ENCODE measurements at places on chromosomes 16 and 17.

DNA sequence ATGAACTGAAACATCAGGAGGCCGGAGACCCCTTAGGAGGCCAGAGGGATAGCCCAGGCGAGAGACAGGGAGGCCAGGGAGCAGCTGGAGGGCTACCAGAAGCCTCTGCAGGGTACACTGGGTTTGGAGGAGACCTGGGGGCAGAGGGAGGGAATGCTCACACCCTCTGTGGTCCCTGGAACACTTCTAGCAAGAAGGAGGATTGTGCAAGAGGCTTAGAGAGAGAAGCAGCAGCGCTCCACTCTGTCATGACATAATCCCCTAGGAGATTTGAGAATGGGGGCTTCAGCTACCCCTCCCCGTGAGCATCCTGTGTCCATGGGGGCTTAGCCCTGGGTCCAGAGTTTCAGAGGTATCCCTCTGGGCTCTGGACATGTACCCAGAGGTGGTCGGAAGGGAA lies 15.8 kb downstream of the GPR142 start:
- peaks cover 12% of the 10 kb centered on the region for H3K4me1 ChIP-seq
- no peak overlapping the region for H3K27ac ChIP-seq
- DNase-seq: no peak
- no peaks in the 10 kb centered on the region for H3K27me3 ChIP-seq
- H3K36me3 ChIP-seq: no peaks in the 10 kb centered on the region

GRCh38 chr16:931626-932500 lies 38.9 kb downstream of the LMF1 start:
- H3K36me3 ChIP-seq: peaks cover 38% of the 10 kb centered on the region
- H3K27me3 ChIP-seq: no peaks in the 10 kb centered on the region
- DNase-seq: no peak
- no peak overlapping the region for H3K4me3 ChIP-seq
- H3K4me1 ChIP-seq: no peaks in the 10 kb centered on the region

DNA sequence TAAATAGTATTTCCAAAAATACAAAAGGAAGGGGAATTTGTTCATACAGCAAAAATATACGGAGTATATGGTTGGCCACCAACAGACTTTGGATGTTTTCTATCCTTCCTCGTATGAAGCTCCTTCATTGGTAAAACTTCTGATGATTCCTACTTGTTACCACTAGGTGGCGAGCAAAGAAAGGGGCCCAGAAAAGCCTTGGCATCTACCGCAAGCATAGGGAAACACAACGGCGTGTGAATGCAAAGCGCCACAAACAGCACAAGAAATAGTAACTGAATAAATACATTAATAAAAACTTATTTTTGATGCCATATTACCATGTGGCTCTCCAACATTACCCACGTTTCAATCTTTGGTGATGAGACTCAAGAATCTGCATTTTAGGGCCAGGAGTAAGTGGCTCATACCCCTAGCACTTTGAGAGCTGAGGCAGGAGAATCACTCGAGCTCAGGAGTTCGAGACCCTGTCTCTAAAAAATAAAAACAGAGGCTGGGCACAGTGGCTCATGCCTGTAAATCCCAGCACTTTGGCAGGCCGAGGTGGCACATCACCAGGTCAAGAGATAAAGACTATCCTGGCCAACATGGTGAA lies 34.5 kb downstream of the YWHAE start:
- DNase-seq: no peak
- peak overlapping the region; percentile 14 for H3K4me3 ChIP-seq
- no peak overlapping the region for H3K27ac ChIP-seq
- peaks cover 20% of the 10 kb centered on the region for H3K36me3 ChIP-seq

- H3K36me3 ChIP-seq: peaks cover 7% of the 10 kb centered on the region
- peak overlapping the region; percentile 95 for H3K27ac ChIP-seq
- H3K4me3 ChIP-seq: peak overlapping the region; percentile 89
- H3K4me1 ChIP-seq: peaks cover 45% of the 10 kb centered on the region
- no peaks in the 10 kb centered on the region for H3K27me3 ChIP-seq
Observed at GRCh38 chr17:49574323-49574781, 1.3 kb upstream of the NXPH3 start.

GRCh38 chr16:23155445-23156049 lies 6.3 kb upstream of the USP31 start:
- no peaks in the 10 kb centered on the region for H3K4me1 ChIP-seq
- H3K27ac ChIP-seq: no peak overlapping the region
- no peaks in the 10 kb centered on the region for H3K27me3 ChIP-seq
- no peaks in the 10 kb centered on the region for H3K36me3 ChIP-seq

GRCh38 chr16:57537581-57538234 lies 1.3 kb upstream of the CCDC102A start:
- no peak overlapping the region for H3K27ac ChIP-seq
- H3K36me3 ChIP-seq: no peaks in the 10 kb centered on the region
- H3K4me1 ChIP-seq: peaks cover 17% of the 10 kb centered on the region
- no peak overlapping the region for H3K4me3 ChIP-seq
- no peak for DNase-seq

- H3K4me1 ChIP-seq: peaks cover 26% of the 10 kb centered on the region
- H3K4me3 ChIP-seq: no peak overlapping the region
- DNase-seq: no peak
- H3K36me3 ChIP-seq: peaks cover 46% of the 10 kb centered on the region
Observed at GRCh38 chr17:38897671-38898290, 27.6 kb upstream of the LASP1NB start.

DNA sequence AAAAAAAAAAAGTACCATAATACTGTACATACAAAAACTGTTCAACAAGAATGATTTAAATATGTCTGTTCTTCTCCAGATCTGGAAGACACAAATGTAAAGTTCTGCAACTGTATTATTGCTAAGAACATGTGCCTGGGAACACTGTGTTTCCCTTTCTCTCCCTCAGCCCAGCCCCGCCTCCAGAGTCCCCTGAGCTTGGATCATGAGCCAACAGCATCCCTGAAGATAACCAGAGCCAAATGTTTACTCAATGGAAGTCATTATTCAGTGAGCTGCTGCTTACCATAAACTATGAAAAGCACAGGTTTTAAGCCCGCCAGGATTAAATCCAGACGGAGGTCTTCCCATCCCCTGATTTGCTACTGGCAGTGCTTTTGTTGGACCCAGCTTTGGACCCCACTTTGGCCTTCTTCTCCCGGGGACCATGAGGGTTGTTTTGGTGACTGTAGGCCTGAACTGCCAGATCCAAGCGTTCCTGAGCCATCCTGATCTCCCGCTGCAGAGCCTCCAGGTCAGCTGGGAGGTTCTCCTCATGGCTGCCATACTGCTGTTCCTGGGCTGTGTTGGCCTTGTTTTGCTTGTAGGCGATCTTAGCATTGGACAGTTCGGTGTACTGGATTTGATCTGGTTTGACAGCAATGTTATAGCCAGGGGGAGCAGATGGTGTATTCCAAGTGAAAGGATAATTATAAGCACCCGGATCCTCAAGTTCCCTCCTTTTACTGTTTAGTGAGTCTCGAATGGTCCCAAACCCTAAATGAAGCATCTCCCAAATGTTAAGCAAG lies 25.6 kb downstream of the GJC1 start:
- no peak overlapping the region for H3K4me3 ChIP-seq
- H3K27ac ChIP-seq: no peak overlapping the region
- no peak for DNase-seq
- H3K36me3 ChIP-seq: peaks cover 3% of the 10 kb centered on the region
- no peaks in the 10 kb centered on the region for H3K27me3 ChIP-seq

DNA sequence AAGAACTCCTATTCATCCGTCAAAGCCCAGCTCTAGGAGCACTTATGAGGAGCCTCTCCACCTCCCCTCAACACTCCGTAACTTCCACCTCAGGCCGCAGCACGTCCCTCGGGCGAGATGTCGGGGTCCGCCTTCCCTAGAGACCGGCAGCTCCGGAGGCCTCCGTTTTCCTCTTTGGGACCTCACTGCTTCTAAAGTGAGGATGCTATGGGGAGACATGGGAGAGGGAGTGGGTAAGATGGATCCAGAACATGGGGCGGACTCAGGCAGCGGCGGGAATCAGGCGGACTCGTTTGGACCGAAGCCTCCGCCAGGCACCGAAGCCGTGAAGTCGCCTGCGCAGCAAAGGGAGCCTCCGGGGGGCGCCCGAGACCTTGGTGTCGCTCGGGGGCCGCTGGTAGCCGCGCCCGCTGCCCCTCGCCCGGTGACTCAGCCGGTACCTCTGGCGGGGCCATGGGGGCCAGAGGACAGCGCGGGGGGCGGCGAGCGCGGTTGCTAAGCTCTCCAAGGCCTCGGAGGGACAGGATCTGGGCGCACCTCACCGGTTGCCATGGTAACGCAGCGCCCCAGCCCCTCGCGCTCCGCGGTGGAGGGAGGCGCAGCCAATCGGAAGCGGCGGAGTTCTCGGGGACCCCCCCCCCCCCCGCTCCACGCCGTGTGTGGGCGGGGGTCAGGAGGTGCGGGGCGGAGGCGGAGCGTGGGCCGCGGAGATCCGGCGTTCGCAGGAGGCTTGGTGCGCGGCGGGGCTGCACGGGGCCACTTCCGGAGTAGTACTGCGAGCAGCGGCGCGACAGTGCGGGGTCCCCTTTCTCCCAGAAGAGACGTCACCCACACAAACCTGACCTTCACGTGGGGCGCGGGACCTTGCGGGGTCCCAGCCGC lies 1.3 kb upstream of the HIC1 start:
- H3K36me3 ChIP-seq: peaks cover 5% of the 10 kb centered on the region
- H3K27ac ChIP-seq: peak overlapping the region; percentile 24
- H3K4me1 ChIP-seq: peaks cover 37% of the 10 kb centered on the region

DNA sequence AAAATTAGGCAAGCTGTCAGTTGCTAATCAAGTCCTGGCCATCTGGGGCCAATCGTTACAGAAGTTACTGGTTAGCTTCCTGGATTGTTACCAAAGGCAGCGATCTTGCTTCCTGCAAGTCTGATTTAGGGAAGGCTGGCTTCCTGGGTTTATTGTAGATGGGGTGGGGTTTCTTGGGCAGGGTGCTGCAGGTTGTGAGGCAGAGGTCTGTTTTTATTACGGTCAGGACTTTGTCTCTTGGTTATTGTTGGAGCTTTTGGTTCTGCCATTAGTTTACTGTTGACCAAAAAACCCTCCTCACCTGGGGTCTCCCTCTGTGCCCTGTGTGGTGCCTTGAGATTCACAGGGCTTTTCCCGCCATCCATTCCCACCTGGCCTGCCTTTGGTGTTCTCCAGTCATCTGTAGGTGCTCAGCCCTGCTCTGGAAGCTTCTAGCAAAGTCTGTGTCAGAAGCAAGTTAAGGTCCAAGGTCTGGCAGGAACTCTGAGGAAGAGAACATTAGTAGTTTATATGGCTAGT lies 36.9 kb downstream of the SLC47A1 start:
- no peaks in the 10 kb centered on the region for H3K36me3 ChIP-seq
- no peak overlapping the region for H3K27ac ChIP-seq
- H3K4me1 ChIP-seq: no peaks in the 10 kb centered on the region
- no peak overlapping the region for H3K4me3 ChIP-seq

- H3K27ac ChIP-seq: no peak overlapping the region
- H3K27me3 ChIP-seq: no peaks in the 10 kb centered on the region
- no peak overlapping the region for H3K4me3 ChIP-seq
- no peak for DNase-seq
- H3K36me3 ChIP-seq: no peaks in the 10 kb centered on the region
Observed at GRCh38 chr17:10251212-10251948, 53.0 kb upstream of the GAS7 start.

DNA sequence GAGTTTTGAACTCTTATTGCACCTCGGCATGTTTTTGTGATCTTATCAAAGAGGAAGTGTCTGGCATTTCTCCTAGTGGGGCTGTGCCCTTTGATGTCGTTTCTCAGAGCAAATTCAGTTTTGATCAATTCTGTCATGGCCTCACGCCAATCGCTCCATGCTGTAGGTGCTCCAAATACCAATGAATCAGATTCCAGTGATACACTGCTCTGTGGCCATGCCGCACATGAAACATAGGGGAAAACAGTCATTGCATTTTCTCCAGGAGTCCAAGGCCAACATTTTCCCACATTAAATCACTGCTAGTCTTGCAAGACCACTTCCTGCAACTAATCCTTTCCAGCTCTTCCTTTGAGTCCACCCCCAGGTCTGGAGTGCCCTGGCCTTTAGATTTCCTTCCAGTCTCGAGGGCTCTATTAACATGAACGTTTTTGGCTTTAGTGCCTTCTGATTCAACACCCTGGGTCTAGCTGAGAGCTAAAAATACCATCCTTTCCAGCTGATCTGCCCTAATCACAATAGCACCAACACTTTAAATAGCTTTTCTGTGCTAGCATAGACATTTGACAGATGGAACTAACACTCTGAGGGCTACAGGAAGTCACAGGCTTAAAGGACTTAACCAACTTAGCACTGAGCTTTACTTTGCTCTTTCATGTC lies 18.2 kb upstream of the RASL10B start:
- H3K27me3 ChIP-seq: no peaks in the 10 kb centered on the region
- H3K4me1 ChIP-seq: peaks cover 12% of the 10 kb centered on the region
- peak overlapping the region; percentile 14 for H3K4me3 ChIP-seq
- H3K27ac ChIP-seq: peak overlapping the region; percentile 74

- H3K4me1 ChIP-seq: peaks cover 8% of the 10 kb centered on the region
- DNase-seq: no peak
- H3K36me3 ChIP-seq: no peaks in the 10 kb centered on the region
- no peaks in the 10 kb centered on the region for H3K27me3 ChIP-seq
Observed at GRCh38 chr17:2218426-2218825, 85.2 kb downstream of the SMG6 start.

DNA sequence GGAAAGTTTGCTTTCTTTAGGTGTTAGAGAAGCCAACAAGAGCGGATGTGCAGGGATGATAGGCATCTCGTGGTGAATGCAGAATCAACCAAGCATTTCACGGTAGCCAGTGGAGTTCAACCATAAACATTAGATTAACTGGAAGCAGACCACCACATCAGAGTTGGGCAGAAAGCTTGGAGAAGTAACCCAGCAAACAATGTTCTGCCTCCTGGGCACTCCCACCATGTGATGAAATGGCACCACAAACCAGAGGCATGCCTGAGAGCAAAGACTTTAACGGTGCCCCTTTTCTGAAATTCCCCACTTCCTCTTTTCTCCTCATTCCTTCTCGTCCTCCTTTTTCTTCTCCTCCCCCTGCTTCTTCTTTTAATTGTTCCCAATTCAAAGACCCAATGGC lies 193.5 kb upstream of the ANKFN1 start:
- H3K4me1 ChIP-seq: no peaks in the 10 kb centered on the region
- no peak overlapping the region for H3K4me3 ChIP-seq
- no peak overlapping the region for H3K27ac ChIP-seq
- no peaks in the 10 kb centered on the region for H3K36me3 ChIP-seq
- no peak for DNase-seq
- H3K27me3 ChIP-seq: no peaks in the 10 kb centered on the region

DNA sequence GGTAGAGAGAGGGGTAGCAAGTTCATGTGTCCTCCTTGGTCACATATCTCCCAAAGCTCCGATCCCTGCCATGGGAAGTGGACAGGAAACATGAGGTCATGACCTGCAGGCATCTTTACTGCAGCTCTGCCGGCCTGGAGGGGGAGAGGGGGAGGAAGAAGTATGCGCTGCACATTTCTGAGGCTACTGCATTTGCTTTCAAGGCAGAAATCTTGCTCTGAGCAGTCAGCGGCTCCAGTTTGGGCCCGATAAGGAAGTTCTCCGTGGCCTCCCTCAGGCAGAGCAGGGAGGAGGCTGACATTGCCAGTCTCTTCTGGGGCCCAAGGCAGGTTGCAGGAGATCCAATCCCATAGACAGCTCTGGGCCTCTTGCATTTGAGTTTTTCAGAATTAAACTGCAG lies 1.5 kb upstream of the NHERF1 start:
- DNase-seq: no peak
- H3K27ac ChIP-seq: no peak overlapping the region
- no peaks in the 10 kb centered on the region for H3K36me3 ChIP-seq
- H3K4me3 ChIP-seq: no peak overlapping the region

GRCh38 chr16:31409433-31409832 lies 16.3 kb downstream of the ITGAD start:
- H3K4me1 ChIP-seq: no peaks in the 10 kb centered on the region
- H3K27me3 ChIP-seq: no peaks in the 10 kb centered on the region
- no peak overlapping the region for H3K4me3 ChIP-seq
- H3K36me3 ChIP-seq: no peaks in the 10 kb centered on the region
